C1 segment of cervical spinal cord (tissue), 14 donors: ENCODE measurements at places on chromosomes 3 and 15.

- no peak for DNase-seq
Observed at GRCh38 chr3:97883736-97884135, 61.9 kb downstream of the CRYBG3 start.

DNA sequence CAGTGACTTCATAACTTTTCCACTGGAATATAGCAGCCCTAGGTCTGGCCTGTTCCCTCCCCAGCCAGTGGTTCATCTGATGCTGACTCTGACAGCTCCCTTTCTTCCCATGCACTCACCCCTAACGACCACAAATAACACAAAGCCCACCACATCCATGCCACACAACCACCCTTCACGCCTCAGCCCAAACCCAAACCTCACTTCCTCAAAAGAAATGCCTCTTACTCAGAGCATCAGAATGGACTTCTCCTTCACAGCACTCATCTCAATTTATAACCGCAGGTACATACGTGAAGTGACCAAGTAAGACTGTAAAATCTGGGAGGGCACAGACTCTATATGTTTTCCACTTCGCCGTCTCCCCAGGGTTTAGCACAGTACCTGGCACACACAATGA lies 1.1 kb downstream of the RBSN start:
- no peak for DNase-seq

DNA sequence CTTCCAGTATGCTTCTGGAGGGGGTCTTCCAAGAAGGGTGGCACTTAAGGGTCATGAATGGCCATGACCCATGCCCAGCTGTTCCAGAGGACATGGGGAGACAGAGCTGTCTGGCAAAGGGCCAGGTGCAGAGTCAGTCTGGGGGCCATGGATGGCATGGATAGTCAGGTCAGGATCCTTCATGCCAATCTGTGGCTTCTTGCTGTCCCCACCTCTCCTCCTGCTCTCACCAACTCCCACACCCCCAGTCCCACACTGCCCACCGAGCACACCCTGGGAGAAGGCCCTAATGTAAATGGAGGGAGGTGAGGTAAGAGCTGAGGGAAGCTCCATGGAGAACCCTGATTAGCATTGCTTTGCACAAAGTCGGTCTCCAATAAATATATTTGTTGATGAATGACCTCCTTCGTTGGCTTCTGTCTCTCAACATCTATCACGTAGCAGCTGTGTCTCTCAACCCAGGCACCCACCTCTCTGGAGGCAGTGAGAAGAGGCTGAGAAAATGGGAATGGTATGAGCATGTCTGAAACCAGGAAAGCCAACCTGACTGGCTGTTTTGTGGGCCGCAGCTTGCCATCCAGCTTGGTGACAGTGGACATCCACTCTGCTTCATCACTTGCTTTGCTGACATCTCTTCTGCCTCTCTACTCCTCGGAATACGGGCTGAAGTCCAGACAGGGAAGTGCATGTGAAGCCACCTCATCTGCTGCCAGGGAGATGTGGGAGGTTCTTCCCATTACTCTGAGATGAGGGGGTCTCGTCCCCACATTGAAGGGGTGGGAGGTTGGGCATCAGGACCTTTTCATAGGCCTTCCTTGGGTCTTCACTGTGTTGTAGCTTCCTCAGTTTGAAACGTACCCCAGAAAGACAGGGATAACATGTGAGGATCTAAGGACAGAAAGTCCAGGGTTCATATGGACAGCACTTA lies 37.7 kb upstream of the RAB6B start:
- DNase-seq = no peak

DNA sequence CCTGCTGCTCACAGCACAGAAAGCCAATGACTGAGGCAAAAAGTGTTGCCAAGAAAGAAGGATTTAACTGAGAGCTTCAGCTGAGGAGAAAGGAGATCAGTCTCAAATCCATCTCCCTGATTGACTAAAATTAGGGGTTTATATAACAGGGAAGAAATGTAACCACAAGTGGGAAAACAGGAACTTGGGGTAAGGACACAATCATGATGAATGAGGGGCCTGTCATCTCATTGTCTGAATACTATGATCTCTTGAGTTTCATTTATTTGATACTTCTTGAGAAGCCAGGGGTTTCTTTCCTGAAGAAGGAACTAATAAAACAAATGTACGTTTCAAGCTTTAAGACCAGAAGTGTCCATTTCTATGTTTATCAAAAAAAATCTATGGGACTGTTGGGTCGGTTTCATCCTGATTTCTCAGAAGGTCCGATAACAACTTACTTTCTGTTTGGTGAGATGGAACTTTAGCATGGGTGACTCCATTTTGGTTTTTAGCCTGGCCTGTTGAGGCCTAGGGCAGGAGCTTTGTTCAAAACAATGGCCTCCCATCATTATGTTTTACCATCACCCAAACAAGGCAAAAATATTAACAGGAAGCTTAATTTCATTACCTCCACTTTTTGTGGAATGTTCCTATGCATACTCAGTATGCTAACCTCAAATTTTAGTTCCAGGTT lies 76.6 kb upstream of the PIAS1 start:
- DNase-seq = no peak

- no peak for DNase-seq
Observed at GRCh38 chr3:162738784-162739183, 1242.2 kb downstream of the OTOL1 start.

GRCh38 chr15:50519740-50520425 lies 26.6 kb downstream of the USP50 start:
- DNase-seq = no peak

DNA sequence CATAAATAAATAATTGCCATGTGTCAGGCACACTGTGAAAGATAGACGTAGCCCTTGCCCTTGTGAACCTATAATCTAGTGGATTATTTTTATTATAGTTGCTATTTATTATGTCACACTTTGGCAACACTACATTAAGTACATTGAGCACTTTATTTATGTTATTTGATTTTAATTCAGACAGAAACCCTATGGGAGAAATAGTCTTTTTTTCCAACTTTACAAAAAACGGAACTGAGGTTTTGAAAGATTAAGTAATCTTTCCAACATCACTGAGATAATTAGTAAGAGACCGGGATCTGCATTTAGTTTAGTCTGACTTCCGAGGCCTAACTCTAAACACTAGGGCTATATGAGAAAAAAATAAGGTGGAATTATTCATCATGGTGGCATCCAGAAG lies 2.8 kb upstream of the FILIP1L start:
- DNase-seq = no peak

DNA sequence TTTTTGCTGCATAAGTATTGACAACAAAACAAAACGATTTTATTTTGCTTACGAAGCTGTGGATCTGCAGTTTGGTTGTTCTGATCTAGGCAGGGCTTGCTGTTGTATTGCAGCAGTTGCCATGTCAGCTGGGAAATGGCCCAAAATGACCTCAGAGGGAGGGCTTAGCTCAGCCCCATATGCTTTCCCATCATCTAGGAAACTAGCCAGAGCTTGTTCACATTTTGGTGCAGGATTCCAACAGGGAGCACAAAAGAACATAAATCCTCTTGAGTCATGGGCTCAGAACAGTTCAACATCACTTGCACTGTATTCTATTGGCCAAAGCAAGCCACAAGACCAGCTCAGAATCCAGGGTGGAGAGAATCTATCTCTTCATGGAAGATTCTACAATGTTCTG lies 42.2 kb upstream of the ROBO2 start:
- no peak for DNase-seq

DNA sequence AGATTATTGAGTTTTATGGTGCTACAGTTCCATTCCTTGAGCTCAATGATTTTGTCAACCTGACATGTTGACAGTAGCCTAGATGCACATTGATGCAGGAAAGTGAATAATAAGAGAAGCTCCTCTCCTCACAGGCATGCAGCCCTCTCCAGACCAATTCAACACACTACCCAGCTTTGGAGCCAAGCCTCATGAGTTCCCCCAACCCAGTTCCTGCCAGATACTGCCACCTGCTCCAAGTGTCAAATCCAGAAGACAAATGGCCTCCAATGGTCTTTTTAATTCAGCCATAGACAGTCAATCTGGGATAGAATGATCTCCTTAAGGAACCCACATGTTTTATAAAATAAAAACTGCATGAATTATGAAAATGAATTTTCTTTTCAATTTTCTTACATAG lies 83.7 kb upstream of the ARHGEF3 start:
- DNase-seq = no peak

DNA sequence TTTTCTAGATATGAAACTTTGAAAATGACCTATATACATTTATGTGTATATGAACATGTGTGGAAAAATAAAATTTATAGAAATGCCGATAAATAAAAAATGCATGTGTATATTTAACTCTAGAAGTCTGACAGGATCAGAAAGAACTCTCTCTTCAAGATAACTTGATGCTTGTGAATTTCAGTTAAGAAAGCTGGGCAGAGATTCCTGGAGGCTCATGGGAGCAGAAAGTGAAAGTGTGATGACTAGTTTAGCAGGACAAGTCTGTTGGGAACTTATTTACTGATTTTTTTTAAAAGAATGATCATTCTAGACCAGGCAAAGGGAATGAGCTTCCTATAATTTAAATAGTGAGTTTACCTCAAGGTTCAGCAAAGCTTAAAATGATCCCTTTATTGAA lies 81.5 kb upstream of the KCNAB1 start:
- DNase-seq = no peak

GRCh38 chr3:13371100-13372075 lies 48.7 kb downstream of the NUP210 start:
- DNase-seq = no peak

DNA sequence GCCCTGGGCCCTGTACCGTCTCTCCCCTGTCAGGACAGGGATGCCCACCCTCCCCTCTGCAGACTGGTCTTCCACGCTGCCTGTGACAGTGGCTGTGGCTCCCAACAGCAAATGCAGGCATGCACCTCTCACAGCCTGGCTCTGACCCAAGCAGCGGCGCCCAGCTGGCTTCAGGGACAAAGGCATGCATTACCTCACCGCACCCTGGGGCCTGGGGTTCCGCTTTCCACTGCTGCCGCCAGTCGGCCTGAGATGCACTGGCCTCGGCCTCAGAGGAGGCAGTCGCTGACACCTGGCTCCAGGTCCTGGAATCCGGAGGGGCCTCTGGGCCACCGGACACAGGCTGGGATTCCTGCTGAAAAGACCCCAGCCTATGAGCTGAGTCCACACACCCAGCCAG lies 70.3 kb downstream of the SCN5A start:
- DNase-seq = no peak

- DNase-seq = no peak
Observed at GRCh38 chr15:89326316-89326715, 8.3 kb downstream of the POLG start.

DNA sequence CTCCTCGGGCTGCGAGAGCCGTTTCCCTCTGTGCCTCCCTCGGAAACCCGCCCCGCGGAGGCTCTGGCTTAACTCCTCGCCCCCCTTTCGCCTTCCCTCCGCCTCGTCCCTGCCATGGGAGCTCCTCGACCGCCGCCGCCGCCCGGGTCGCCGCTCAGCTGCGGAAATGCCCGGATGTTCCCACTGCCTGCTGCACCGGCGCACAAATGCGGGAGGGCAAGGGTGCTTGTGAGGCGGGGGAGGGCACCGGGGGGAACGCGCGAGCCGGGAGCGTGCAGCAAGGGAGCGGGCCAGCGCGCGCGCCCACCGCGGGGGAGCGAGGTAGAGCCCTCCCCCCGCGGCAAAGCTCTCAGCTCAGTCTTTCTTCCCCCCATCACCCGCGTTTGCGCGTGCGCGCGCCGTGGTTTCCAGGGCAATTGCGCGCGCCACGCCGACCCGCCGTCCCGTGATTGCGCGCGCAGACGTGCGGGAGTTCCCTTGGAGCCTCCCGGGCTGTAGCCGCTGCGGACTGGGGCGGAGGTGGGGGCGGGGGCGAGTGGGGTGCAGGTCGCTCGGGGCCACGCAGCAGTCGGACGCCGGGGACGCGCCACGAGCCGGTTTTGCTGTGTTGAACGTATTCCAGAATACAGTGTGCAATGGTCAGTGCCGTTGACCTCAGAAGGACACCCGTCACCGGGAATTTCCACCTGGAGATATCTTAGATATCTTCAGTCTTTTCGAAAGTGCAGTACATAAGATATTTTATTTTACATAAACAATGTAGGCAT lies at the start of gene DMXL2:
TSS of gene DMXL2 (minus strand) at position 168 of the 767 bp plus-strand sequence. CDS start 226 bp downstream, outside the sequence.
- peak; percentile 79 for DNase-seq

DNA sequence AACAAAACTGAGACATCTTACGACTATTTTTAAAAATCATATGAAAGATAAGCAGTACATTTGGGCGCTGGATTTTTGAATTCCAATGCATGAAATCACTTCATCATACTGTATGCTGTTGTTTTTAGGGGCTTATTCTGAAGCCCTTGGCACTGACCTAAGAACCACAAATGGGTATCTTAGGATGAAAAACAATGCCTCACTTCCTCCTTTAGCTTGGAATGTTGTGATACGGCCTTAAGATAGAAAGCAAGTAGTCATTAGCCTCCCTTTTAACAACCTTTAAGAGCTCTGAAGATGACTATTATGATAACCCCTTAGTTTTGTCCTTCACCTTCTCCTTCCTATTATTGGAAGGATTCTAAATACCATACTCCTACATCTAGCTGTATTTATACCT lies 289.8 kb downstream of the ARPP21 start:
- no peak for DNase-seq

DNA sequence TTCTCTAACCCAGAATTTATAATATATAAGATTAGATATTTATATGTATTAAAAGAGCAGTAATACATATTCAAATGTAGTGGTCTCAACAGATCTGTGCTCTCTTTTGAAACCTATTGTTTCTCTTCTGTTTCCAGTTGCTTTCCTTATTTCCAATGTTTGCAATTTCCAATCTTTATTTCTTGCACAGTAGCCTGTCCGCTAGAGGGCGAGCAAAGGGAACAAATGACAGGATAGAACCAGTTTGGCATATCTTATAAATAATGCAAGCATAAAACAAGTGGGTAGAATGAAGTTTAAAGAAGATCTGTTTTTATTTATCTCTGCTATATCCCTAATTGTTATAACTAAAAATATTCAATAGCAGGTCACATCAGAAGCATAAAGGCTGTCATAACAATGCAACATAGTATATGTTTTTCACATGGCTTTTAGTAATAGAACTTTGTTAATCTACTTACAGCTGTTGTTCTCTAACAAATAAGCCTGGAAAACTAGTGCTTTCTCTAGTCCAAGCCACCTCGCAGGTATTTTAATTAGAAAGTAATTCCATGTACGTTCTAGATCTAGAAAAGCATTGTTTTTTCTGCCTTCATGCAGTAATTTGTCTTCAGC lies 15.1 kb upstream of the TCAIM start:
- DNase-seq = no peak

GRCh38 chr3:194340757-194341400 lies 10.2 kb downstream of the CPN2 start:
- DNase-seq = no peak

DNA sequence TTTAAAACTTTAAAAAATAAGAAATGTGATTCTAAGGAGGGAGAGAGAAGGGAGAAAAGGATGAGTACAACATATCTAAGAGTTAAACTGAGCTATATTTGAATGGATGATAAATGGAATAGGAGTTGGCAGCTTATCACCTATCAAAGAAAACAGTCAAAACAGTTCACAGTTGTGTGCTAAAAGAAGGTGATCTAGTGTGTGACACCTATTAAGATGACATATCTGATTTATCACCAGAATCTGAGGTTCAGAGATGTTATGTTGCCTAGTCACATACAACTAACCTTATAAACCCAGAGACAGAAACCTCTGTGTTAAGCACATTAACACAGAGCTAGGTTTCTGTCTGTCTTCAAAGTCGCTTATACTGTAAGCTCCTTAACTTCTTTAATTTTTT lies 3.0 kb downstream of the ATP13A3 start:
- DNase-seq = no peak

- DNase-seq = no peak
Observed at GRCh38 chr3:116815831-116816588, 106.4 kb downstream of the TUSC7 start.
